ENCODE measurements at places on chromosomes 16 and 17. TPM values are rescaled to one million over a fixed set of nuclear protein-coding genes. Genes with fewer than 3 reads are reported as not detected.

DNA sequence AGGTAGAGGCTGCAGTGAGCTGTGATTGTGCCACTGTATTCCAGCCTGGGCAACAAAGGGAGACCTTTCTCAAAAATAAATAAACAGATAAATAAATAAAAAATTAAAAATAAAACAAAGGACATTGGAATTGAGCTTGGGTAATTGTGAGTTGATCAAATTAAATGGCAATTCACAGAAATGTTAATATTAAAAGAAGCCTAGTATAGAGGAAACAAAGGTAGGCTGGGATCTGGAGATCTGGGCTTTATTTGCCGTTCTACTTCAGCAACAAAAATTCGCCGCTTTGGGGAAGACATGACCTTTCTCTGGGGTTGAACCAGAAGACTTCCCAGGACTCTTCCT lies 332 bp upstream of the VPS25 start:
- peak overlapping the region; percentile 99 for H3K4me3 ChIP-seq
- DNase-seq, result no peak
- no peaks in the 10 kb centered on the region for H3K36me3 ChIP-seq
- no peaks in the 10 kb centered on the region for H3K27me3 ChIP-seq

Gene PRR11
- total RNA-seq, result 78.9 TPM

Gene AIPL1
- not detected for total RNA-seq

Gene FNDC8
- total RNA-seq, result not detected

Gene TSPOAP1
- 4.3 TPM for total RNA-seq

- H3K27me3 ChIP-seq, result no peaks in the 10 kb centered on the region
- no peaks in the 10 kb centered on the region for H3K36me3 ChIP-seq
Observed at GRCh38 chr16:59339871-59340270, 605.8 kb upstream of the GOT2 start.

DNA sequence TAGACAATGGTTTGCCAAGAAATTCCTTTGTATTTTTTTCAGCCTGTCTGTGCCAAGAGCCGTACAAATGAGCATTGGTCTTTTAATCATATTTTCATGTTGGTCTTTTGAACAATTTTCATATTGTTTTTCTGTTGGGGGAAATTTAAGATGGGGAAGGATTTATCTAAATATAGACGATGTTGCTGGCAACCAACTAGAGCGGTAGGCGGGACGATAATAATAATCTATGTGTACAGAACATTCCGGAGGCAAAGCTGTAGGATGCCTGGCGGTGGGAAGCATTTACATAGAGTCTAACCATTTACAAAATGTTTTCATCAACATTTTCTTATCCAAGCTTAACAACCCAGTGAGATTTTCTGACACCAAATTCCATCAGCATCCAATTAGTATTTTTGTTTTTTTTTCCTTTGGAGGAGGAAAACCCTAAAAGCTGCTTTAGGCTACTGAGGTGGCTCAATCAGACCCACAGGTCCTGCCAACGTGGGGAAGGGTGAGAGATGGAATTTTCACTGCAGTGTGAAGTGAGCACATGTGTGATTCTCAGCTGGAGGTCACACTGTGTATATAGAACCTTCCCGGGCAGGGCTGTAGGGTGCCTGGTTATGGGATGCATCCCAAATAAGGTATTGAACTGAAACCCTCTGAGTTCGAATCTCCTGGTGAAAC lies 11.7 kb upstream of the SEC14L1 start:
- H3K36me3 ChIP-seq, result no peaks in the 10 kb centered on the region
- no peak for DNase-seq
- H3K4me3 ChIP-seq, result no peak overlapping the region
- peaks cover 58% of the 10 kb centered on the region for H3K4me1 ChIP-seq

GRCh38 chr17:1251866-1252608 lies 18.2 kb upstream of the BHLHA9 start:
- no peak overlapping the region for H3K27ac ChIP-seq
- H3K27me3 ChIP-seq, result no peaks in the 10 kb centered on the region
- H3K36me3 ChIP-seq, result no peaks in the 10 kb centered on the region
- no peak overlapping the region for H3K4me3 ChIP-seq

Gene VAT1L
- total RNA-seq, result 0.29 TPM

Gene MT1G
- not detected for total RNA-seq

Gene CA5A
- total RNA-seq, result not detected

Gene EFNB3
- 7.7 TPM for total RNA-seq

GRCh38 chr17:27532269-27533263 lies 76.3 kb downstream of the KSR1 start:
- no peaks in the 10 kb centered on the region for H3K36me3 ChIP-seq
- 0 out of 2 replicates have a peak, but pooled peaks cover 5% of the 10 kb centered on the region for H3K4me1 ChIP-seq
- H3K27me3 ChIP-seq, result no peaks in the 10 kb centered on the region
- no peak overlapping the region for H3K4me3 ChIP-seq
- no peak overlapping the region for H3K27ac ChIP-seq
- no peak for DNase-seq

- H3K36me3 ChIP-seq, result peaks cover 34% of the 10 kb centered on the region
- peaks cover 24% of the 10 kb centered on the region for H3K4me1 ChIP-seq
- no peak for DNase-seq
- no peak overlapping the region for H3K4me3 ChIP-seq
Observed at GRCh38 chr17:19904924-19905323, 37.2 kb upstream of the ULK2 start.

GRCh38 chr16:7834771-7835431 lies 502.3 kb downstream of the RBFOX1 start:
- H3K4me3 ChIP-seq, result no peak overlapping the region
- no peaks in the 10 kb centered on the region for H3K27me3 ChIP-seq
- H3K4me1 ChIP-seq, result no peaks in the 10 kb centered on the region
- no peak for DNase-seq
- H3K27ac ChIP-seq, result no peak overlapping the region

Gene KCTD19
- not detected for total RNA-seq

DNA sequence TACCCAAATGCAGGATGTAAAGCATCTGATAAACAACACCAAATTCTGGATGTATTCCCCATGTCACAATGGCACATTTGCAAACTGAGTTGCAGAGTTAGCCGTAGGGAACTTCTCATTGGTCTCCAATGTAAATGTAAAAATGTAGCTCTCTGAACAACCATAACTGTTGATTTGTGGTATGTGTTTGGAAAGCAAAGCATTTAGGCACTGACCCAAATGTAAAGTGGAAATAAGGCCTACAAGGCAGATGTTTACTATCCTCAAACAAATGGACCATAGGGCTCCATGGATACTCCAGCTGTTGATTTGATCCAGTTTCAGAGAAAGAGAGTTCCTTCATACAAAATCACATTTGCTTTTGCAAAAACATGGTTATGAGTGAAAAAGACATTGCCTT lies 223.0 kb upstream of the ELAC2 start:
- peaks cover 61% of the 10 kb centered on the region for H3K27me3 ChIP-seq
- H3K36me3 ChIP-seq, result no peaks in the 10 kb centered on the region
- H3K27ac ChIP-seq, result no peak overlapping the region
- no peak overlapping the region for H3K4me3 ChIP-seq

Gene OTOA
- total RNA-seq, result not detected

DNA sequence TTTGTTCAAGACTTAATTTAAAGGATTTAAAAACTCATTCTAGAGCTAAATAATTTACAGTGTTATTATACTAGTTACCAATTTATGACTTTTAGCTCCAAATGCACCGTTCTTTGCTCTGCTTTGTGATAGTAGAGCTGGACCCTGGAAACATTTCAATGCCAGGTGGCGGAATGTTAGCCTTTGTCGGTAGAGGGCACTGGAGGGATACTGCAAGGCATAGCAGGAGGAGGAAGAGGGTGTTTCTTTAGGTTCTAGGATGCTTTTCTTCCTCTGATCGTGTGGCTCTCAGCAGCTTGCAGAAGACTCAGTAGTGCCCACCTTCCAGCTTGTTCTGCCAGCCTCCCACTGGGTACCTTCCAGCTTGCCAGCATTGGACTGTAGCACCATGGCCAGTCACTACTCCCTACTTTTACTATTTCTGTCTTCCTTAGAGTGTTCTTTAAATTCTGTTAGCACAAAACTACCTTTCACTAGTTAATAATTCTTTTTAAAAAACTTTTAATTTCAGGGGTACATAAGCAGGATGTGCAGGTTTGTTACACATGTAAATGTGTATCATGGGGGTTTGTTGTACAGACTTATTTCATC lies 325.3 kb downstream of the UTP18 start:
- H3K4me1 ChIP-seq, result no peaks in the 10 kb centered on the region
- H3K27ac ChIP-seq, result no peak overlapping the region
- no peaks in the 10 kb centered on the region for H3K27me3 ChIP-seq
- peak; percentile 74 for DNase-seq

Gene ARL4D
- 14.3 TPM for total RNA-seq

Gene MYH13
- total RNA-seq, result not detected

DNA sequence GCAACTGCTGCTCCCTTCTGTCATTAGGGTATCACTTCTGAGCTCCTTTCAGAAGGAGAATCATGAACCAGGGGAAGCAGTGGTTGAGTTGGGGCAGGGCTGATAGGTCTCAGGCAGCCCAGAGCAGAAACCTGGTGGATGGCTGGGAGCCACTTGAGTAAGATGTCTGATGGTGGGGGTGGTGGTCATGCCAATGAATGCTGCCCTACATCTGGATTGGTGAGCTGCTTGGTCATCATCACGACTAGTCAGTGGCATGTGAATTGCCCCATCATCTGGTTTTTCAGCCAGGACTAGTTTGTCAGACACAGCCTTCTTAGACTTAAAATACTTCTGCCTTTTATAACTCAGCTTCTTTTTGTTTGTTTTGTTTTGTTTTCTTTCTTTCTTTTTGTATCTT lies 2.6 kb downstream of the GID4 start:
- H3K36me3 ChIP-seq, result no peaks in the 10 kb centered on the region
- no peaks in the 10 kb centered on the region for H3K27me3 ChIP-seq
- no peak overlapping the region for H3K27ac ChIP-seq
- DNase-seq, result peak; percentile 56

Gene MYH8
- total RNA-seq, result not detected

Gene ZKSCAN2
- 5.4 TPM for total RNA-seq

- no peaks in the 10 kb centered on the region for H3K4me1 ChIP-seq
- peaks cover 88% of the 10 kb centered on the region for H3K27me3 ChIP-seq
- H3K36me3 ChIP-seq, result no peaks in the 10 kb centered on the region
- no peak overlapping the region for H3K27ac ChIP-seq
Observed at GRCh38 chr17:79305768-79306423, 231.3 kb downstream of the ENGASE start.

DNA sequence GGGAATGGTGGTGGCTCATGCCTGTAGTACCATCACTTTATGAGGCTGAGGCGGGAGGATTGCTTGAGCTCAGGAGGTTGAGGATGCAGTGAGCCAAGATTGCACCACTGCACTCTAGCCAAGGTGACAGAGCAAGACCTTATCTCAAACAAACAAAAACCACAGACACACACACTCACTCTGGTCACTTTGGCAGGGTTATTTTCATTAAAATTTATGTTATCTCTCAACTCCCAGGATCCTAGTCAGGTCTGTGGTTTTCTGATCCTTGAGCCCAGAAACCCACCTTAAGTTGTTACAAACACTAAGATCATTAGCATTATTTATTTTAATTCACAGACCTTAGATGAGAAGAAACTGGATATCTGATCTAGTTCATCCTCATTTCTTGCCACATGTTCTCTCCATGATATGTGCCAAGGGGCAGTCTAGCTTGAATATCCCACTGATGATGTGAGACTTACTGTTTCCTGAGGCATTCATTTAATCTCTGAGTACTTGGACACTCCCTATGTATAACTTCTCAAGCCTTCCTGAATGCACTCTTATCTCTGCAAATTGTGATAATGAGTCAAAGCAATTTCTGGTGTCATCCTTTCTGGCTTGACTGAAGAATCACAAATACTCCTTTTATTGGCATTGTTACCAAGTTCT lies 9.6 kb downstream of the ABHD15 start:
- H3K4me1 ChIP-seq, result no peaks in the 10 kb centered on the region
- H3K36me3 ChIP-seq, result no peaks in the 10 kb centered on the region
- H3K4me3 ChIP-seq, result no peak overlapping the region
- DNase-seq, result peak; percentile 38
- no peak overlapping the region for H3K27ac ChIP-seq

DNA sequence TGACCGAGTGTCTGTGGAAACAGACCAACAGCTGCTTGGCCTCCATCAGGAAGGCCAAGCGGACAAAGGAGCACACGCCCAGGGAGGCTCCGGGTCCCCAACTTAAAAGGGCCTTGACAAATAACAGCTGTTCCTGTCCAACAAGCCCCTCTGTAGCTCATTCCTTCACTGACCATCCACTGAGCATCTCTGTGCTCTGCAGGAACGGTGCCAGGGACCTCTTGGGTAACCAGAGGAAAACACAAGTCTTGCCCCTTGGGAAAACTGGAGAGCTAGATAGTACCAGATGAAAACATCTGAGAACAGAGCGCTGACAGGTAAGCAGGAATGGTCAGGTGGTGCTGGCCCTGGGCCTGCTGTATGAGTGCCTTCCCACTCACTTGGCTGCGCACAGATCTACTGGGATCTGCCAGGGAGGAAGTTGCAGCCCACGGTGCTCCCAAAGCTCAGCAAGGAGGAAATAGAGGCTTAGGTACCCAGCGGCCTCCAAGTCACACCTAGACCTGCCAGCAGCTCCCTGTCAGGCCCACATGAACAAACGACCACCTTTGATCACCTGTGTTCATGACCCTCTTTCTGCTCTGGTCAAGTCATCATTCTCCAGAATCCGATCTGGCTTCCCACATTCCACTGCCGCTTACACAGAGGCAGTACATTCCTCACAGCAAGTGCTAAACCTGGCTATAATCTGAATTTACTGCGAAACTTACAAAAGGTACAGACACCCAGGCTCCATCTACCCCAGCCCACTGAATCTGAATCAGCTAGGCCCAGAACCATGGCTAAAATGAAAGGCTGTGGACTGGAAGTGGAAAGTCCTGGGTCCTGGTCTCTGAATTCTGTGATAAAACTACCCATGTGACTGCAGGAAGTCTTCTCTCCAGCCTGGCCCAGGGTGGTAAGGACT lies 12.5 kb downstream of the DCAKD start:
- H3K36me3 ChIP-seq, result no peaks in the 10 kb centered on the region
- H3K4me3 ChIP-seq, result no peak overlapping the region
- H3K27ac ChIP-seq, result no peak overlapping the region
- DNase-seq, result no peak
- no peaks in the 10 kb centered on the region for H3K4me1 ChIP-seq

Gene KRTAP1-5
- not detected for total RNA-seq

DNA sequence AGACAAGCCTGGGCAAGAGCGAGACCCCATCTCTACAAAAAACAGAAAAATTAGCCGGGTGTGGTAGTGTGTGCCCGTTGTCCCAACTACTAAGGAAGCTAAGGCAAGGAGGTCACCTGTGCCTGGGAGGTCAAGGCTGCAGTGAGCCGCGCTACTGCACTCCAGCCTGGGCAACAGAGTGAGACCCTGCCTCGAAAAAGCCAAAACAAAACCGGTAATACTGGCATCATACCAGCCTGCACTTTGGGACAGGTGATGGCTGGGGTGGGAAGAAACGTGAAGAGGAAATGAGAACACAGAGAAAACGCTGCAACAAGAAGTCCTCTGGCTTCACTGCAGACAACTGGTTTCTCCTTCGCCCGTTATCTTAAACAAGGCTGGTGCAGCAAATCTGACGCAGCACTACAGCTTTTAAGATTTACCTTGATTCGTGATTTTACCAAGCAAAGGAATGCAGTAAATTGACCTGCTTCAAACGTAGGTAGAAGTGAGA lies 725 bp upstream of the CASC3 start:
- no peak for DNase-seq
- no peaks in the 10 kb centered on the region for H3K27me3 ChIP-seq
- H3K4me1 ChIP-seq, result peaks cover 14% of the 10 kb centered on the region
- H3K27ac ChIP-seq, result peak overlapping the region; percentile 91
